ENCODE measurements at places on chromosomes 12 and 14.

GRCh38 chr12:99847936-99848335 lies 136.8 kb downstream of the ANKS1B start:
- no peak for DNase-seq

- DNase-seq, result no peak
These were observed 29.1 kb downstream of the BBOF1 start for GRCh38 chr14:74048281-74048680.

DNA sequence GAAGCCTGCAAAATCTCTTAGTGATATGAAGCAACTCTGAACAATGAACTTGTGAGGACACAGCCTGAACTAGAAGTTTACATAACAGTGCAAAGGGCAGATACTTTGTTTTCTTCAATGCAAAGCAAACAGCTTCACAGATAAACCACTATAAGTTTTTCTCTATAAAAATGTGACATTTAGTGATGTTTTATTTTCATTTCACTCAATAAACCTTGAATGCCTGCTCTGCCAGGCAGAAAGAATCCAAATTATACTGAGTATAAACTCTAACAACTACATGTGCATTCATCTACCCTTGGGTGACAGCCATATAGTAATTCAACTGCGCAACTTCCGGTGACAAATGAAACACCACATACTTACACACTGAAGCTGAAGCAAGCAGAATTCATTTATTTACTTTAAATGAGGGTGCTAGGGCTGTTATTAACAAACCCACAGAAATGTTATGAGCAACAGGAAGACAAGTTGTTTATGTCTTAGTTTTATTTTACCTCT lies 10.3 kb downstream of the DCP1B start:
- no peak for DNase-seq

DNA sequence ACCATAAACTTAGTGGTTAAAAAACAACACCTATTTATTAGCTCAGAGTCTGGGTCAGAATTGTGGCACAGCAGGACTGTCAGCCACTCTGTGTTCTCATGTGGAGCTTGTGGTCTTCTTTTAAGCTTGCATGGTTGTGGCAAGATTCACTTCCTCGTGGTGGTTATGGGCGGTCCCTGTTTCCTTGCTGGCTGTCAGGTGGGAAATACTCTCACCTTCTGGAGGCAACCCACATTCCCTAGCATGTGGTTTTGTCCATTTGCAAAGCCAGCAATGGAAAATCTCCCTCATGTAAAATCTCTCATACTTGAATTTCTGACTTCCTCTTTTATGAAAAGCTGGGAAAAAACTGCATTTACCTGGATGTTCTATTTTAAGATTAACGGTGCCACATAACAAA lies 229.8 kb downstream of the ALX1 start:
- DNase-seq, result no peak

DNA sequence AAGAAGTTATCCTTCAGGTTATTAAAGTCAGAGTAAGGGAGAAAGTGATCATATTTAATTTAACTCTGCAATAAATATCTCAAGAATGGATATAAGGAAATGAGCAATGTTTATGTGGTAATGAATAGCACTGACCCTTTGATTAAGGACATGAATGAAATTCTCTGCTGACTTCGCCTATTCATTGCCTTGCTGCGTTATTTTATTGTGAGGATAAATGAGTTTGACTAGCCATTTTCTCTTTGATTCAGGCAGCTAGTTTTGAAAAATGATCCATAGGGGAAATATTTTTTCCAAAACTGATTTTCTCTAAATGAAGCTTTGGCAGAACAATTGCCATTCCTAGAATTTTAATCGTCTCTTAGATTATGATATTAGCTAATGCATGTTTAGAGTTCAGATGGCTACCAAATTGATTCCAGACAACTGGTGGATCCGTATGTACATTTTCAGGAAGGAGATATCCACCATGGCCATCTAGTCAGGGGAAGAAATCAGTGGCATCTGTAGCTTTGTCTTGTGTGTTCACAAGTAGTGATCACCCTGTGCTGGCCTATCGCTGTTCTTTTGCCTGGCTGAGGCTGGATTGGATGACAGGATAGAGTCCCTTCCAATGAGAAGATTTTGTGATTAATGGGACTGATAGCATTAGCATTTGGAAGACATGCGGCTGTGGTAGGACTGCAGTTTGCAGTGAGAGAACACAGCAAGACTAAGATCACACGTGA lies 302.3 kb upstream of the RGS6 start:
- DNase-seq, result no peak

GRCh38 chr14:24096545-24097181 lies 2.6 kb downstream of the PCK2 start:
- no peak for DNase-seq

DNA sequence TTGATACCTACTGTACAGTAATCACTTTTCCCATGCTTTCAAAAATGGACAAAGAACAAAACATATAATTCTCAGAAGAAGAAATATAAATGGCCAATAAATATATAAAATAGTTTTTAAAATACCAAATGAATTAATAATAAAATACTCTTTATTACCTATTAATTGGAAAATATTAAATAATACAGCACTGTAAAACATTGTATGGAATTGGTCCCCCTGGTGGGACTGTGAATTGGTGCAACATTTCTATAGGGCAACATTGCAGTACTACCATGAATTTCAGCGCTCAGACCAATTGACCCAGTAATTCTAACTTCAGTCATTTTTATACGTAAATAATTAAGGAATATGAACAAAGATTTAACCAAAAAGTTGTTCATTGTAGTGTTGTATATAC lies 162.6 kb downstream of the PELI2 start:
- no peak for DNase-seq

DNA sequence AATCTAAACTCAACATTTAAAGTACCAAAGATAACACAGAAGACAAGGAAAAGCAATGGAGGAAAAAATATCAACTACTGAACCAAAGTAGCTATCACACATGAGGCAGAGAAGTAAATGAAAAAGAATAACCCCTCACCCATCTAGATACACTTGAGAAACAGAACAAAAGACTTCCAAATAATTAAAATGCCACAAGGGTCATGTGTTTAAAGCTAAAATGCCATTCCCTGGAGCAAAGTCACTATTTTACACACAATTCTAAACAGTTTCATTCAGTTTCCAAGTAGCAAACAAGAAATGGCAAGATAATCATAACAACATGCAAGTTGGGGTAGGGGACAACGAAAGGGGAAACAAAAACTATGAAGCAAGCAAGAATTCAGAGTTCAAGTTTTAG lies 12.0 kb downstream of the OSBPL8 start:
- DNase-seq, result no peak

- no peak for DNase-seq
These were observed 19.6 kb upstream of the CSRP2 start for GRCh38 chr12:76898442-76898841.

DNA sequence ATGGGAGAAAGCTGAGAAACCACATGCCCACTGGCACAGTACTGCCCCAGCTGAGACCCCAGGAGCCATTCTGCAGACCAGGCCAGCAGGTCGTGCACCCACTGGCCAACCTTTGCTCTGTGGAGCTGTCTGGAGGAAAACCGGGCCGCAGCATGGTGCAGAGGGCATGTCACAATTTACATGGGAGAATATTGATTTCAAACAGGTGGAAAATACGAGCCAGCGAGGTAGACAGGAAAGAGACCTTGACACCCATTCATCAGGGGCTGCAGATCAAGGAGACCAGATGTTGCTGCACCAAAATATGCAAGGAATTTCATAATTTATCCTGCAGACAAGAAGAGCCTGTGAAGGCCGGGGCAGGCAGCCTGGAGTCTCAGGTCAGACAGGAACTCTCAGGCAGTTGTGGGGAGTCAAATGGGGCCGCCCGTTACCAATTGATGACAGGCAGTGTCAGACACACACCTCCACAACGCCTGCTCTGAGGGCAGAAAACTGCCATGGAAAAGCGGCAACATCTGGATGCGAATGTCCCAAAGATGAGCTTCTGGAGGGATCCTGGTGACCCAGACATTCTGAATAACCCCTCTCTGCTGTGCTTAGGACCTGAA lies 74.6 kb upstream of the BCL11B start:
- no peak for DNase-seq

- DNase-seq, result no peak
These were observed 85.9 kb upstream of the NCOR2 start for GRCh38 chr12:124653169-124653931.

DNA sequence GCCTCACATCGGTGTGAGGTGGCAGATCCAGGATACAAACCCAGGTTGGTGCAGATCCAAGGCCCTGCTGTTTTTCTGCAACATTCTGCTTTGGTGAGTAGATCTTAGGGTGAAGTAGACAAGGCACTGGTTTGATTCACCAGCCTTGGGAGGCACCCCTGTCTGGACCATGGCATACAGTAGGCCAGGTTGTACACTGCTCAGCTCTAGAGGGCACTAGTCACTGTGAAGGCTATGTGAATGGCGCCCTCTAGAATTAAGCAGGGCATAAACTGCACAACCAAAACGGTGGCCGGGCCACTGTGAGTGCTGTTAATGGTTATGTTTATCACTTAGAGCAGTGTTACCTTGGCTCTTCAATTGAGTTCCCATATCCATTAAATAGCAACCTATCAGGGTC lies 280.6 kb upstream of the PWP1 start:
- DNase-seq, result peak; percentile 41

DNA sequence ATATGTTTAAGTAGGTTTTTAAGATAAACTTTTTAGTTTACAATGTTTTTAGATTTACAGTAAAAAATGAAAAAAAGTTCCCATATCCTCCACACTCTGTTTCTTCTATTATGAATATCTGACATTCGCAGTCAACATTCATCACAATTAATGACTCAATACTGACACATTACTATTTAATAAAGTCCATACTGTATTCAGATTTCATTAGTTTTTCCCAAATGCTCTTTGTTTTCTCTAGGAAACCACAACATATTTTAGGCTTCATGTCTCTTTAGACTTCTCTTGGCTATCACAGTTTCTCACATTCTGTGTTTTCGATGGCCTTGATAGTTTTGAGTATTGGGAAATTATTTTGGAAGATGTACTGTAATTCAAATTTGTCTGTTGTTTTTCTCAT lies 399.8 kb downstream of the SLC6A15 start:
- no peak for DNase-seq

DNA sequence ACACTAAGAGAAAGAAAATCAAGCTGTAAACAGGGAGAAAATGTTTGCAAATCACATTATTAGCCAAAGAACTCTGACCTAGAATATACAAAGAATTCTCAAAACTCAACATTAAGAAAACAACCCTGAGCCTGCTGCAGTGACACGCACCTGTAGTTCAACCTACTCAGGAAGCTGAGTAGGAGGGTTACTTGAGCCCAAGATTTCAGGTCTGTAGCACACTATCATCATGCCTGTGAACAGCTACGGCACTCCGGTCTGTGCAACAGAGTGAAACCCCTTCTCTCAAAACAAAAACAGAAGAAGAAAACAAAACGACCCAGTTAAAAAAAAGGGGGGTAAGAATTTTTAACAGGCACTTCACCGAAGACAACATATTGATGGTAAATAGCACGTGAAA lies 20.8 kb downstream of the SAV1 start:
- DNase-seq, result no peak

- no peak for DNase-seq
These were observed at the start of gene AVPR1A for GRCh38 chr12:63150713-63151622. AVPR1A (minus strand) TSS chr12:63151201; CDS start chr12:63150836, 365 bp downstream.

DNA sequence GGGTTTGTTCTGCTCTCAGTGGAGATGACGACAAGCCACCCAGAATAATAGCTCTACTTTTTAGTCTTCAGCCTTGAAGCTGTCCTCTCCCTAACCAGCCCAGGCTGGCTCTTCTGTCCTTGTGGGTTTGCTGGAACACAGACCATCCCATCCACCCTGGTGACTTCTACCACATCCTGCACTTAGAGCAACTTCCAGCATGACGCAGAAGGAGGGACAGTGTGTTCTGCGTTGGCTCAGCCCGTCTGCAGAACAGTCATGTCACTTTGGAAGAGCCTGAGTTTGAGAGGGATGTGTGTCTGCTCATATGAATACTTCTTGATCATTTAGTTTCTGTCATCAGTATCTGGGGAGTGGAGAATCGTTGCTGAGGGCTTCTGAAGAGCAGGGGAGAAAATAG lies 198.0 kb downstream of the CACNA1C start:
- no peak for DNase-seq

DNA sequence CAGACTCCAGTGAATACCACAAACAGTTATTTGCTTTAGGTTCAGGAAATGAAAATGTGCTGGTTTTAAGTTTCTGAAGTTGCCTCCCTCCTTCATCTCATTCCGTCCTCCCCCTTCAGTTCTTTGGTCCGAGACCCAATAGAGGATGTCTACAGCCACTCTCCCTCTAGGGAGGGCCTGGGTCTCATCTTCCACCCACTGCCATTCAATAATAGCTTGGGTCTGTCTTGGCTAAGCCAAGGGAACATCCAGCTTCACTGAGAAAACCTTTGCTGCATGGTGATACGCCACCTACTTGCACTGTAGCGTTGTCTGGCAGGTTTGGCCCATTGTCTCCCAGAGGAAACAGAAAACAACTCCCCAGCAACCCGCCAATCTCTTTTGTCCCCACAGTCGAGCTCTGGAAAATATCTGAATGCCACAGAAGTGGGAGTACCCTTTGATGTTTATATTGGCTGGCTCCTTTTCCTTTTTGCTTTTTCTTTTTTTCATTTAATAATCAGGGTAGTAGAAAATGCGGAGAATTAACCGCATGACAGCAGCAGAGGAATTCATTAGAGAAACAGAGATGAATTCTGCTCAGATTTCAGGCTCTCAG lies 380.1 kb downstream of the RAD51B start:
- no peak for DNase-seq

GRCh38 chr12:104250366-104251125 lies 35.0 kb downstream of the TXNRD1 start:
- DNase-seq, result no peak

DNA sequence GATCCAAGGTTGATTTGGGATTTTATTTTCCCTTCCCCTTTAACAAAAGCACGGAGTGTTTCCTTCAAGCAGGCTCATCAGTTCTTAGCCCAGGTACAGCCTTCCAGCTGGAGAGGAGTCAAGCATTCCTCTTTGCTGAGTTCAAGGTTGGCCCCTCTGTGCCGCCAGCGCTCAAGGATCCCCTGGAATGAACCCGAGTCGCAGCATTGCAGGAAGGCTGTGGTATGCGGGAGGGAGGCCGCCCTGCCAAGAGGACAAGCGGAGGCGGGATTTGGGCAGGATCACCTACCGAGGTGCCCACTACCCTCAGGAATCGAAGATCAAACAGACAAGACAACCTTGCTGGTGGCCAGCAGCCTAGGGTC lies 53.9 kb upstream of the NCOR2 start:
- no peak for DNase-seq

- DNase-seq, result no peak
These were observed 38.3 kb downstream of the NIN start for GRCh38 chr14:50792634-50793068.
